KBM-7 (cell line): ENCODE measurements at places on chromosomes 1 and 21.

- no peak for DNase-seq
These were observed 40.0 kb upstream of the CACNA1E start for GRCh38 chr1:181443231-181443853.

DNA sequence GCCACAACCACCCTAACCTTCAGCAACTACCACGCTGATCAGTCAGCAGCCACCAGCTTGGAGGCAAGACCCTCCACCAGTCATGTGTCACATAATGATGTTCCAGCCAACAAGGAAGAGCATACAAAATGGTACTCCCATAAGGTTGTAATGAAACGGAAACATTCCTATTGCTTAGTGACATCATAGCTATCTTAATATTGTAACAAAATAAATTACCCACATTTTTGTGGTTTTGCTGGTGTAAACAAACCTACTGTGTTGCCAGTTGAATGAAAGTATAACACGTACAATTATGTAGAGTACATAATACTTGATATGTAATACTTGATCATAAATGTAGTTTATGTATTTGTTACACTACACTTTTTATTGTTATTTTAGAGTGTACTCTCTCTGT is 1363.2 kb upstream of the ADGRL4 start:
- DNase-seq, result no peak

GRCh38 chr1:153541641-153542590 is 1.2 kb upstream of the S100A5 start:
- no peak for DNase-seq

GRCh38 chr1:175287377-175287776 is 94.8 kb upstream of the KIAA0040 start:
- no peak for DNase-seq

DNA sequence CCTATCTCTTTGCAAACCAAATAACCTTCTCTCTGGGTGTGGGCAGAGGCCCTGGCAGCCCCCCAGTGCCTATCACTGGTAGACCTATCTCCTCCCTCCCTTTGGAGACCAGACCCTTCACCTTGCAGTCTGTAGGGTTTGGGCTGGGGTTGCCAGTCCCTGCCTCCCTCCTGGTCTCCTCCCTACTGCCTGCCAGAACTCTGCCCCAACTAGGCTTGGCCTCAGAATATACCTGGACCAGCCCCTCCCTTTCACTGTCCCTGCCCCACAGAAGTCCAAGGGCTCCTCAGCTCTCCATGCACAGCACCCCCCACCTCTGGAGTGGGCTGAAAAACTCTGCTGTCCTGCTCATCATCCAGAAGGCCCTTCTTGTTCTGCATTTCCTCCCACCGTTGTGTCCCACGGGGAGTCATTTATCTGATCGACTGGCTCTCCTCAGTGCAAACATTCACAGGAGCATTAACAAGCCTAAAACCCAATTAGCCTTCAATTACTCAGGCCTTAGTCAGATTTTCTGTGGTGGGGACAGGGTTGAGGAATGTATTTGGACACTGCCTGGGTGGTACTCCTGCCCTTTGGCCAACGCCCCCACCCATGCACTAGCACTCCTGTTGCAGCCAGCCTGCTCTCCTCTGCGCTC is 27.7 kb upstream of the DMBX1 start:
- no peak for DNase-seq

DNA sequence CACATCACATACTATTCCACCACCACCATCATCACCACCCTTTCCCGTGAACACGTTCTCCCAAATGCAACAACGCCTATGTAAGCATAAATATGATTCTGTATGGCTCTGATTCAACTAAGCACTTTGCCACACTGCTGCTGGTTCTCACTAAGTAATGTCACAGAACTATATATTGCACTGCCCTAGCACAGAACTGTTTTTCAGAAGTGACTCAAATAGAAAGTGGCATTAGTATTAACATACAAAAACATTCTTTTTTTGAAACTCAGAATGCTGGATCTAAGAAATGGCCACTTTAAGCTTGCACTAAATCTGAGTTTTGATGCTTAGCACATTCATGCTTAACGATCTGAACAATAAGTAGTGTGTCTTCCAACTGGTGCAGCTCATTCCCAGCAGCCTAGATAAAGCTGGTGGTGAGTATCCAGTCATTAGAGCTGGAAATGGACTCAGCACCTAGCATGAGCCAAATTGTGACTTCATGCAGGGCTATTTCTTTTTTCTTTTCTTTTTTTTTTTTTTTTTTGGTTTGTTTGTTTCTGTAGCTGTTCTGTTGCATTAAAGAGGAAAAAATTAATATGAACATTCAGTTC is 46.2 kb upstream of the ZC3H11B start:
- DNase-seq, result no peak

DNA sequence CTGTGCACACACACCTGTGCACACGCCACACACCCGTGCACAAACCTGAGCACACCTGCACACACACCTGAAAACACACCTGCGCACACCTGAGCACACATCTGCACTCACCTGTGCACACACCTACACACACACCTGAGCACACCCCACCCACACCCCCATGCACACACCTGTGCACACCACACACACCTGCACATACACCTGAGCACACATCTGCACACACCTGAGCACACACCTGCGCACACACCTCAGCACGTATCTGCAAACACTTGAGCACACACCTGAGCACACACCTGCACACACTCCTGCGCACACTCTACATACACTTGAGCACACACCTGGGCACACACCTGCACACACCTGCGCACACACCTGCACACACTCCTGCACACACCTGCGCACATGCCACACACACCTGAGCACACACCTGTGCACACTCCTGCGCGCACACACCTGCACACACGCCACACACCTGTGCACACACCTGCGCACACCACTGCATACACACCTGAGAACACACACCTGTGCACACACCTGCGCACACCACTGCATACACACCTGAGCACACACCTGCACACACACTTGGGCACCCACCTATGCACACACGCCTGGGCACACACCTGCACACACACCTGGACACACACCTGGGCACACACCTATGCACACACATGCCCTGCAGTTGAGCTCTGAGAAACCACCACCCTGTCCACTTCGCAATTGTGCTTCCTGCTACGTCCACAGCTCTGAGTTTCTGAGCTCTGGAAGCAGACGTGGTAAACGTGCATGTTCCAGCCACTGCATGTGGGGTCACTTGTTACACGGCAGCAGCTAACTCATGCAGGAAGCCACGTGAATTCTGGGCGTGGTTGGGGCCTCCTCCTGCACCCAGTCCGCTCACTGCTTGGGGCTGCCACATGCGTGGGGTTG is 8.0 kb upstream of the C1orf159 start:
- peak; percentile 32 for DNase-seq

DNA sequence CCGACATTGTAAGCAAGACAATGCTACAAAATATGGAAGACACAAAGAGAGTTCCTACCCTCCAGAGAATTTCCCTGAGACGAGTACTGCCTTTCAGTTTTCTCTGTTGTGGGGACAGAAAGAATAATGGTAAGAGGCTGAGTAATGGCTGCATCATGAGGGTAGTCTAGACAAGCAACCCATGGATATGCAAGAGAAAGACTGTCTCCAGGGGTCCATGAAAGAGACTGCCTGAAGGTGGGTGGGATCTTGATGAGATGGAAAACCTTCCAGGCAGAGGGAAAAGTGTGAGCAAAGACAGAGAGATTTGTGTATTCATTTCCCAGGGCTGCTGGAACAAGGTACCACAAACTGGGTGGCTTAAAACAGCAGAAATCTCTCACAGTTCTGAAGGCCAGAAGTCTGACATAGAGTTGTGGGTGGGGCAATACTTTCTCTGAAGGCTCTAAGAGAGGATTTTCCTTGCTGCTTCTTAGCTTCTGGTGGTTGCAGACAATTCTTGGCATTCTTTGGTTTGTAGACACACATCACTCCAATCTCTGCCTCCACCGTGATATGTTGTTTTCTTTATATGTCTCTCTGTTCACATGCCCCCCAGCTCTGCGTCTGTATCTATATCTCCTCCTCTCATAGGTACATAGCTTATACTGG is 41.4 kb downstream of the ANP32E start:
- no peak for DNase-seq

GRCh38 chr21:32181457-32181856 is 97.4 kb downstream of the MIS18A start:
- DNase-seq, result no peak

- DNase-seq, result no peak
These were observed 3.7 kb downstream of the VANGL2 start for GRCh38 chr1:160404094-160404493.
